ENCODE measurements at places on chromosomes 6 and 20.

- DNase-seq: peak; percentile 91
Measured at GRCh38 chr6:52551483-52552277, 25.2 kb downstream of the TRAM2 start.

GRCh38 chr6:95288251-95288650, 289.1 kb upstream of the MANEA start:
- DNase-seq: no peak

- DNase-seq: no peak
Measured at GRCh38 chr6:130796313-130796905, 30.8 kb upstream of the SMLR1 start.

DNA sequence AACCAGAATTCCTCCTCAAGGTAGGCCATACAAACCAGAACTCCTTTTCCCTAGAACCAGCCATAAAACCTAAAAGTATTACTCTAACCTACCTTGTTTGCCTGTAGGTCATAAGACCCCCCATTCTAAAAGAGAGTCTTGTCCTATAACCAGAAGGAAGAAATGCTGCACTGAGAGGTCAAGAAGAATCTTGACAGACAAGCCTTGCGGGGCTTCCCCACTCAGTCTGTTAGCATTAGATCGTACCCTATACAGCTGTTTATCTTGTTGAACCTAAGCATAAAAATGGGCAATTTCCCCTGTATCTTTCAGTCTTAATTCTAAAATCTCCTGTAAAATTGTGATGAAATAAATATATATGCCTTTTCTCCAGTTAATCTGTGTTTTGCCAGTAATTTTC, 52.3 kb upstream of the HFE start:
- no peak for DNase-seq

- DNase-seq: no peak
Measured at GRCh38 chr6:13952101-13952500, 27.3 kb downstream of the RNF182 start.

GRCh38 chr6:88342336-88342735, 176.2 kb upstream of the CNR1 start:
- no peak for DNase-seq

DNA sequence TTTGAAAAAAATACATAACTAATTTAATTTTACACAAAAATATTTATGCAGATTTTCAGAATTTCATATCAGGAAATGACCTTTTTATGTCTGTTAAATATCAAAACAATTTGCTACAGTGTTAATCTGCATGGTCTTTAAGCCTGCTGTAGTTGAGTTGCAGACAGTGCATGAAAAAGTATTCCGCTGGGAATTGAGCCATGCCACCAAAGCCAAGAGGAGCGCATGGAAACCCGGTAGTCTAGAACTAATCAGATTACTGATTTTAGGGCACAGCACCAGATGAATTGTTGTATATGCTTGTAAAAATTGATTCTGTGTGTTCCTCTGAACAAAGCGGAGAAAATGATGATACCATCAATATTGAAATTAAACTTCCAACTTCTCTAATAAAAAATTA, 34.3 kb upstream of the LAMP5 start:
- no peak for DNase-seq

GRCh38 chr20:17921774-17922173, 46.8 kb downstream of the SNX5 start:
- DNase-seq: no peak

- no peak for DNase-seq
Measured at GRCh38 chr6:119353696-119354095, 4.1 kb upstream of the MAN1A1 start.

DNA sequence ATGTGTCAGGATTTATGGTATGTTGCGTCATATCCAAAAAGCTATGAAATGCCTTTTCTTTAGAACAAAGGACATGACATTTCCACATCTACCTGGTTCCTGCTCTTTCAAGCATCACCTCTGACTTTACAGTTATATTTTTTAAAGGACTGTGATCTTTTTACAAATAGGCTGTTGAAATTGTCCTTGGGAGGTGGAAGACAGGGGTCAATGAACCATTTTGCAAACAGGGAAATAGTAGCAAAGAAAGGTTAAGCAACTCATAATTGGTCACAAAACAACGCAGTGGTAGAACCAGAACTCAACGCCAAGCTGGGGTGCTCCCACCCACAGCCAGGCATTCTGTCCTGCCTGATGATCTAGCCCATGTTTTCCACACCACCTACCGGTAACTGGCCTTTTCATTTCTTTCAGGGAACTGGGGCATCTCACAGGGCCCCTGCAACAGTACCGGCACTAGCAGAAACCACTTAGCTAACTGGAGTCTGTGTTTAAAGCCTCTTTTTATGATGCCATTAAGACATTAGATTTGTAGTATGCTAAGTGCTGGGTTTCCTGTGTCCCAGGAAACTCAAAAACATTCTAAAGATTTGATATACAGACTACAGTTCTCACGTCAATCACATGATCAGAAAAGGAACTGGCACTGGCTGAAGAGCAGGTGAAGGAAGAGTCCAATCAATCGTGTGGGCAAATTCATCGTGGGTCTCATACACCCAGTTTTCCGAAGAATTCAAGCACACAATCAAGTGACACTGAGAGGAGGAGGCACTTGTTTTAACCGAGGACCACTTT, 13.9 kb downstream of the ZNF217 start:
- DNase-seq: no peak

GRCh38 chr6:120876424-120876823, 457.9 kb downstream of the TBC1D32 start:
- no peak for DNase-seq

GRCh38 chr6:168427184-168427583, 13.8 kb upstream of the SMOC2 start:
- DNase-seq: no peak

DNA sequence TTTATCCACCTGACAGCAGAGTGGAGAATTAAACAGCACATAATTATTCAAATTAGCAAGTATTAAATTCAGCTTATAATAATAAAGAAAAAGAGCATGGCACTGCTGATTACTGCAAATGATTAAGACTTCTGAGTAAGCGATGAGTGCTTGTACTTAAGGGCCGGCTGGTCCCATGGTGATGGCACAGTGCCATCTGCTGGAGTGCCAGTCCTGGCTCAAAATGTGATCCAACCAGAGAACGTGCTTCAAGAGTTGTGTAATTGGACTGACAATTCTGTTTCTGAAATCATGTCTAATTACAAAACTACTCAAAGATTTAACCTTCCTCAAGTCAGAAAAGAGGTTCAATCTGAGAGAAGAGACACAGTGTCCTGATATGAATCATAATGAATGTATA, 181.6 kb upstream of the RGS17 start:
- peak; percentile 26 for DNase-seq

DNA sequence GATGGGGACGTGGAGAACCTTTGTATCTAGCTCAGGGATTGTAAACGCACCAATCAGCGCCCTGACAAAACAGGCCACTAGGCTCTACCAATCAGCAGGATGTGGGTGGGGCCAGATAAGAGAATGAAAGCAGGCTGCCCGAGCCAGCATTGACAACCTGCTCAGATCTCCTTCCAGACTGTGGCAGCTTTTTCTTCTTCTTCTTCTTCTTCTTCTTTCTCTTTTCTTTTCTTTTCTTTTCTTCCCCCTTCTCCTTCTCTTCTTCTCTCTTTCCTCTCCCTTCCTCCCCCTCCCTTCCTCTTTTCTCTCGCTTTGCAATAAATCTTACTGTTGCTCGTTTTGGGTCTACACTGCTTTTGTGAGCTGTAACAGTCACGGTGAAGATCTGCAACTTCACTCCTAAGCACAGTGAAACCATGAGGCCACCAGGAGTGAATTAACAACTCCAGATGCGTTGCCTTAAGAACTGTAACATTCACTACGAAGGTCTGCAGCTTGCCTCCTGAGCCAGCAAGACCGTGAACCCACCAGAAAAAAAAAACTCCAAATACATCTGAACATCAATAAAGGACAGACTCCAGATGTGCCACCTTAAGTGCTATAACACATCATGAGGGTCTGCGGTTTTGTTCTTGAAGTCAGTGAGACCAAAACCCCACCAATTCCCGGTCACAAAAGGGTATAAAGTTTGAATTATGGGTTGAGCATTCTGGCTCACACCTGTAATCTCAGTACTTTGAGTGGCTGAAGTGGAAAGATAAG, 19.6 kb upstream of the SERPINB1 start:
- DNase-seq: no peak

DNA sequence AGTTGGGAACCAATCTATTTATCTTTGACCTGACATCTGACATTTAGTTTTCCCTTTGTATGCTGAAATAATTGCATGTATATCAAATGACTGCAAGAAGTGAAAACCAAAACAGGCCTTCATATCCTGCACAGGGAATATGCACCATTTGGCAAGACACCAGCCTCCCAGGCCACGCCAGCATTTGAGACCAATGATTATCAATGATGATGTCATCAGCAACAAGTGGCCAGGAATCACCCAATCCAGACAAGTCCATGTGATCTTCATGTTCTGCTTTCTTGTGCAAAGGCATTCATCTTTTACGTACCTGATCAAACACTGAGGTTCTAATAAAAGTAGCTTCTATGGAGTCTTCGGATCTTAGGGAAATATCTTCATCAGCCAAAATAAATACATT, 107.4 kb upstream of the TENT5A start:
- no peak for DNase-seq

GRCh38 chr20:54176610-54177009, 2.8 kb upstream of the CYP24A1 start:
- no peak for DNase-seq

DNA sequence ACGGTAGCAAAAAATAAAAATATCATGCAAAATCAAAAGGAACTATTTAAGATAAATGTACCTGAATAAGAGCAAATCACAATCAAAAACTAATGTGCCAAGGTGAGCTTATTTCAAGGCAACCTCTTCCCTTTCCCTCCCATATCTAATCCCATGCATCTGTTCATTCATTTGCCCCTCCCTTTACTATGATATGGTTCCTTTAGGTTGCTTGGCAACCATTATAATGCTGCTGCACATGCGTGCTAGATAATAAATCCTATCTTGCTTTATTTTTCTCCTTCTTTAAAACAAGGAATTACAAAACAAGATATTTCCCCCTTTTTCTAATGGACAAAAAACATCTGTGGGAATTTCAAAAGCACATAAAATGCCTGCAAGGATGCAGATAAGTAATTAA, 318.2 kb upstream of the POU3F2 start:
- no peak for DNase-seq

GRCh38 chr6:55528624-55529023, 50.4 kb downstream of the HMGCLL1 start:
- DNase-seq: no peak

DNA sequence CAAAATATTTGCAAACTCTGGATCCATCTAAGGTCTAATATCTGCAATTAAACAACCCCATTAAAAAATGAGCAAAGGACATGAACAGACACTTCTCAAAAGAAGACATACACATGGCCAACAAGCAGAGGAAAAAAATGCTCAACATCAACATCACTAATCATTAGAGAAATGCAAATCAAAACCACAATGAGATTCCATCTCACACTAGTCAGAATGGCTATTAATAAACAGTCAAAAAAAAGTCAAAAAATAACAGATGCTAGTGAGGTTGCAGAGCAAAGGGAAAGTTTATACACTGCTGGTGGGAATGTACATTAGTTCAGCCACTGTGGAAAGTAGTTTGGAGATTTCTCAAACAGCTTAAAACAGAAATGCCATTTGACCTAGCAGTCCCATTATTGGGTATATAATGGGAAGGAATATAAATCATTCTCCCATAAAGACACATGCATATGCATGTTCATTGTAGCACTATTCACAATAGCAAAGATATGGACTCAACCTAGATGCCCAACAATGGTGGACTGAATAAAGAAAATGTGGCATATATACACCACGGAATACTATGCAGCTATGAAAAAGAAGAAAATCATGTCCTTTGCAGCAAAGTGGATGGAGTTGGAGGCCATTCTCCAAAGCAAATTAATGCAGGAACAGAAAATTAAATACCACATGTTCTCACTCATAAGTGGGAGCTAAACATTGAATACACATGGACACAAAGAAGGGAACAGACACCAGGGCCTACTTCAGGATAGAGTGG, 9.1 kb downstream of the ZNFX1 start:
- no peak for DNase-seq

DNA sequence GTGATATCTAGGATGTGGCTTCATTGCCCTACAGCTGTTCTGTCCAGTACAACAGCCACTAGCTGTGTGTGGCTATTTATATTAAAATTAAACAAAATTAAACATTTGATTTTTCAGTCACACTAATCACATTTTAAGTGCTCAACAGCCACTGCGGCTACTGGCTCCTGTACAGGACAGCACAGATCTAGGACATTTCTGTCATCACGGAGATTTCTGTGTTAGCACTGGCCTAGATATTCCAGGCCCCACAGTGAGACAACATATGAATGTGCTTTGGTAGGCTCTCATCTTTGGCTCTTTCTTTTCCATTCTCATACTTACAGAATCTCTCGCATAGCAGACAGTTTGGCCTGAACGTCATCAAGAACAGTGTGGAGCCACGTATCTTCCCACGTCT, 48.4 kb upstream of the ZBTB24 start:
- DNase-seq: no peak

DNA sequence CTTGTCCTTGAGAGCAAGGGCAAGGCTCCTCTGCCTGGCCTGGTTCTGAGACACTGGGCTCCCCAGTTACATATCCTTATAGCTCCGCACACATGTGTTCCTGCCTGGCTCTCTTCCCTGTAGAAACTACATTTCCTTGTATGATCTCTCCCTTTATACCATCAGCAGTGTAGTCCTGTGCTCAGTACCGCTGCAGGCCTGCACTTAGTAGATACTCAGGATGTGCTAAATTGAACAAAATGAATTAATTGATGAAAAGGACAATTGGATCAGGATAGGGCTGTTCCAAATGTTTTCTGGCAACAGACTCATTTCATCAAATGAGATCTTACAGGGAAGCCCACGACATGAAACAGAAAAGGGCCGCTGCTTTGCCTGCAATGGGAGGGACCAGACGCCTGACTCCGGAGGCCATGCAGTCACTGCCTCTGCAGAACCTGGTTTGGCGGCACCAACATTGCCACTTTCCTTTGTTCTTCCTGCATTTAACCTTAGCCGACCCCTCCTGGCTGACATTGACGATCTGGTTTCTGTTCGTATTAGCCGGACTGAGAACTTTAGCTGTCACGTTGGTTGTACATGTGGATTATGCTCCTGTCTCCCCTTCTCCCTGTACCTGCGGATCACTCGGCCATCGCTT, 53.3 kb downstream of the CHMP4B start:
- no peak for DNase-seq

DNA sequence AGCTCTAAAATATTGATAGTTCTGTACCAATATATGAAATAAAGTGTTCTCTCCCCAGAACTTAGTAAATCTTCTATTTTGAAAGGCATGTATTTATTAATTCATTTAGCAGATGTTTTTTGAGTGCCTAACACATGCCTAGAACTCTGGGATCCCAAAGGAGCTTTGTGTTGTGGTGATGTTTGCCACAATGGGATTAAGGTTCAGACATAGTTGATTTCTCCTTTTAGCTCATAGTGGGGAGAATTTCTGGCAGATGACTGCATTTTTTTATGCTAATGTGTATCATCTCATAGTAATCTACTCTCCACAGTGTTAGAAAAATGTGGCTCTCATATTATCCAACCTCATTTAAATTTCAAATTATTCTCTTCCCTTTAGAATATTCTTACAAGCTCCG, 21.7 kb downstream of the MYB start:
- DNase-seq: no peak

Data from NCI-H510A (cell line).